ENCODE measurements at places on chromosomes 2 and 18.

DNA sequence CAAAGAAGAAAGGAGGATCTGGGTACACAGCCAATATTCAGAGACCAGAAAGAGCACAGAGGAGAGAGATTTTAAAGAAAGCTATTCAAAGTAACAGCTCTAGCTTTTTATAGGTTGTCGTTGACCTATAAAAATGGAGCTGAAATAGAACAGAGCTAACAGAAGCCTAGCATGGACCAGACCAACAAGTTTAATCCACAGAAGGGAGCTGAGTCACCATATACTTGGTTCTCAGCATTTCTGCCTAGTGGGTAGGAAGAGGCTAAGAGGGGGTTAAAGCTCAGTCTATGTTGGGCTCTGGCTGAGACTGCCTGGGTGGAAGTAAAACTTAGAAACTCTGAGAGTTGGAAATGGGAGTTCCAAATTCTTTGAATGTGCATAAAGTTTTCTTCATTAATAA, 678.0 kb upstream of the CDH2 start:
- no peak for DNase-seq

- no peak for DNase-seq
Observed at GRCh38 chr2:189024901-189025618, 50.9 kb downstream of the COL3A1 start.

DNA sequence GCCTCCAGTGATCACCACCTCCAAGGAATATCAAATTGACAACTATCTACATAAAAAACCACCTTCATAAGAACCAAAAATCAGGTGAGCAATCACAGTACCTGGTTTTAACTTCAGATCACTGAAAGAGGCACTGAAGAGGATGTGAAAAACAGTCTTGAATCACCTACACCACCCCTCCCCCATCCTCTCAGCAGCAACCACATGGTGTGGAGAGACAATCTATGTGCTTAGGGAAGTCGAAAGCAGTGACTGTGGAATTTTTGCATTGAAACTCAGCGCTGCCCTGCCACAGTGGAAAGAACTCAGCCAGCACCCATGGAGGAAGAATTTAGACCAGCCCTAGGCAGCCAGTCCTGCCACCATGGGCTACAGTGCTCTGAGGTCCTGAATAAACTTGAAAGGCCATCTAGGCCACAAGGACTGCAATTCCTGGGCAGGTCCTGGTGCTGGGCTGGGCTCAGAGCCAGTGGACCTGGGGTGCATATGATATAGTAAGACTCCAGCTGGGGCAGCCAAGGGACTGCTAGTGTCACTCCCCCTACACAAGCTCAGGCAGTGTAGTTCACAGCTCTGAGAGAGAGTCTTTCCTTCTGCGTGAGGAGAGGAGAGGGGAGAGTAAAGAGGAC, 75.6 kb downstream of the ATL2 start:
- no peak for DNase-seq

GRCh38 chr2:217228732-217229131, 368.9 kb upstream of the TNP1 start:
- no peak for DNase-seq

- no peak for DNase-seq
Observed at GRCh38 chr2:81734981-81735380, 1430.4 kb upstream of the LRRTM1 start.

DNA sequence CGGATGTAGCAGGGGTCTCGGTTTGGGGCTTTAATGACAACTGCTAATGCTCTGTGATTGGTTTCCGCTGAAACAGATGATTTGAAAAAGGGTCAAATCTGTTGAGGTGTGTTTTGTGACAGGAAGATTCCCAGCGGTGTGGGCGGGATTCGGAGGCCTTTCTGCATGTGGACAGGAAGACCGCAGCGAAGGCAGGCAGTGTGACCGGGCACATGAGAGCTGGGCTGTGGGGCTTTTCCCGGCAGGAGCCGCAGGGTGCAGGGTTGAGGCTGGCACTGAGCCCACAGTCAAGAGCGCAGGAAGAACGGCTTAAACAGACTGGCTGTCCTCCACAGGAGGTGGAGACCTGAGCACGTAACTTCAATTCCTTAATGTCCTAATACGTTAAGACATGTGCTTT, 180.0 kb upstream of the TPO start:
- DNase-seq, result no peak

All from breast epithelium (tissue), 4 donors.